ENCODE measurements at places on chromosomes 5 and 9. TPM values are rescaled to one million over a fixed set of nuclear protein-coding genes. Genes with fewer than 3 reads are reported as not detected.

DNA sequence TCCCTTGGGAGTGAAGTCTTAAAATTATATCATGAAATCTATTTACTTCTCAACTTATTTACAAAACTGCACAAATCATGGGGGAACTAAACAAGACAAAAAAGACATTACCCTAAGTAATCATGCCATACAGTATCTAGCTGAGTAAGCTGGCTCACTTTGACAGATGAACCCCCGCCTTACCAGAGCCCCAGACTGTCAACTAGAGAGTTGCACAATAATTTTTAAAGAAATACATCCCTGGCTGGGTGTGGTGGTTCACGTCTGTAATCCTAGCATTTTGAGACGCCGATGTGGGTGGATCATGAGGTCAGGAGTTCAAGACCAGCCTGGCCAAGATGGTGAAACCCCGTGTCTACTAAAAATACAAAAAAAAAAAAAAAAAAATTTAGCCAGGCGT, 62.3 kb downstream of the LPAR1 start:
- DNase-seq, result no peak
- H3K4me1 ChIP-seq, result no peaks in the 10 kb centered on the region

RASGRF2 gene
- total RNA-seq, result 6.7 TPM

DNA sequence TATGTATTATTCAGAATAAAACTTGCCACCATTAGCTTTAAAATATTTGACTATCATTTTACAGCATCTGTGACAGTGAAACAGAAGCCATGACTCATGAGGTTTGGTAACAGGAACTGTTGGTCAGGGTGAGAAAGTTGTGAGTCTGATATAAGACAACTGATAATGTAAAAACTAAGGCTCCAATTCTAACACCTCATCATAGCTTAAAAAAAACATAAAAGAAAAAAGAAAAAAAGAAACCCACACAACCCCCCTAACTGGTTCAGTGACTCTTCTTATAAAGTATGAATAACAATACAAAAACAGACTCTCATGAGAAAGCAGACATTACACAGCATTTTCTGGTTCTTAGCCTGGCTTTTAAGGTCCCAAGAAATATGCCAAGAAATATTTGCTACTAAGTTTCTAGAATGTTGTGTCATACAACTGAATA, 85.8 kb downstream of the MRPS27 start:
- H3K27ac ChIP-seq, result no peak overlapping the region
- H3K4me3 ChIP-seq, result no peak overlapping the region
- H3K36me3 ChIP-seq, result no peaks in the 10 kb centered on the region
- DNase-seq, result no peak
- H3K27me3 ChIP-seq, result no peaks in the 10 kb centered on the region
- no peaks in the 10 kb centered on the region for H3K4me1 ChIP-seq

DNA sequence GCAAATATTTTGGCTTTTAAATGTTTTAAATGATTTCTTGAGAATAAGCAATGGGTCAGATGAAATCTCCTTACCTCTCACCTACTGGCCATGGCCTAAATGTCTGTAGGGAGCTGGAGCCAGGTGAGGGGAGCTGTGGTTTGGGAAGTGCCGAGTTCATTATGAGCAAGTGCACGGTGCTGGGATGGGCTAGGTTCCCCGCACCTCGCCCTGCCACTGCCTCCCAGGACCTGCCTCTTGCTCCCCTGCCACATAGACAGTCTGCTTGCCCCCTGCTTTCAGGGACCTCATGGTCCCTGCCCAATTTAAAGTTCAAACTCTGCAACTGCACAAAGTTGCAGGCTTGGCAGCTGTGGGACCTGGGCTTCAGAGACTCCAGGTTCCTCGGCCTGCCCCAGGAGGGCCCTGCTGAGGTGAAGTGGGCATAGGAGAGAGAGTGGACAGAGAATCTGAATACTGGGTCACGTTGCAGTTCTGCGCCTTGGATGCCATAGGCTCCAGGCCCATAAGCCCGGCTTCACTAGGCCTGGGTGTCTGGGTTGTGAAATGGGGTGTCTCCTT, 5.4 kb downstream of the OR13J1 start:
- no peaks in the 10 kb centered on the region for H3K4me1 ChIP-seq
- no peak overlapping the region for H3K27ac ChIP-seq

DNA sequence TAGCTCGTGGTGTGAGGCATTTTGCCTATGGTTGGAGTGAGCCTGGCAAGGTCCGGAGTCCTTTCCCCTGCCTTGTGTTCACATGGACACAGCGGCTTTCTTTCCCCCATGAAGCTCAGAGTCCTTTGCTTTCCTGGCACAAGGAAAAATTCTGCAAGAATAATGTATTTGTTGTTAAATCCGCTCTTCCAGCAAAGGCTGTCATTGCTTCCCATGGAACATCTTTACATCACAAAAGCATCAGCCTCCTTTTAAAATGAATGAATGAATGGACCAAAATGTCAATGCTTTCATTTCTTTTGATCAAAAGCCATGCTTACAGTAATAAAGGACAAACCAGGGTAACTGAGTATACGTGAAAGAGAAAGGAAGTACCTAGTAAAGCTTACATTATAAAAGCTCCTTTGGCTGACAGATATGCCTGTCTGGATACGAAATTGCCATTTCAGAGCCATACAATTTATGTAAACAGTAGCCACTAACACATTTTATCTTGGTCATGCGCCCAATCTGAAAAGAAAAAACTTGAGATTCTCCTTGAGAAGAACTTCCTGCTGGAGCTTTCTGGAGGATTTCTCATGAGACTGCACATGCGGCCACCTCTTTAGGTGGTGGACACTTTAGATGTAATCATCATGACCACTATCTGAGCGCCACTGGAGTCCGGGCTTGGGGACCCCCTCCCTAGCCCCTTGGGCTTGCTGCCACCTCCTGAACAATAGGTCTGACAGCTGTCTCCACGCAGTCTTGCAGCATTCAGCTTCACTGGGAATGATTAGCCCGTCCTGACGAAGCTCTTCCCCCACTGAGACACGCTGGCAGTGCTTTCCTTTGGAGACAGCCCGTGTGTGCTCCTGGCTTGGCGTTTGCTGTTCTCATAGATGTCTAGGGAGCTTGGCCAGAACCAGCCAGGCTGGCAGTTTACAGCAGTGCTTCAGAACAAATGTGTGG, 355.9 kb downstream of the ADAMTS6 start:
- no peaks in the 10 kb centered on the region for H3K36me3 ChIP-seq
- no peaks in the 10 kb centered on the region for H3K27me3 ChIP-seq

- no peaks in the 10 kb centered on the region for H3K27me3 ChIP-seq
- no peak overlapping the region for H3K27ac ChIP-seq
- H3K4me3 ChIP-seq, result no peak overlapping the region
- no peaks in the 10 kb centered on the region for H3K4me1 ChIP-seq
- no peaks in the 10 kb centered on the region for H3K36me3 ChIP-seq
These were observed 126.9 kb downstream of the DOCK2 start for GRCh38 chr5:169764018-169764378.

DNA sequence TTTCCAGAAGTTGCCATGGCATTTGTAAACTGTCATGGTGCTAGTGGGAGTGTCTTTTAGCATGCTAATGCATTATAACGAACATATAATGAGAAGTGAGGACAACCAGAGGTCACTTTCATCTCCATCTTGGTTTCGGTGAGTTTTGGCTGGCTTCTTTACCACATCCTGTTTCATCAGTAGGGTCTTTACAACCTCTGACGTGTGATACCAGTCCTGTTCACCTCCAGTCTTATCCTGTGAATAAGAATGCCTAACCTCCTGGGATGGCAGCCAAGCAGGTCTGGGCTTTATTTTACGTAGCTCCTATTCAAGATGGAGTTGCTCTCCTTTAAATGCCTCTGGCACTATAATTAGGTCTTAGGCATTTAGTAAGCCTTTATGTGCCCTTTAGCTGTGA, 20.4 kb upstream of the RFK start:
- no peaks in the 10 kb centered on the region for H3K36me3 ChIP-seq
- H3K4me1 ChIP-seq, result no peaks in the 10 kb centered on the region
- no peak overlapping the region for H3K4me3 ChIP-seq
- H3K27me3 ChIP-seq, result no peaks in the 10 kb centered on the region
- H3K27ac ChIP-seq, result no peak overlapping the region

GRCh38 chr9:4814913-4815312, 22.2 kb downstream of the RCL1 start:
- H3K27me3 ChIP-seq, result no peaks in the 10 kb centered on the region
- DNase-seq, result no peak
- no peak overlapping the region for H3K27ac ChIP-seq
- no peaks in the 10 kb centered on the region for H3K36me3 ChIP-seq
- H3K4me1 ChIP-seq, result no peaks in the 10 kb centered on the region

DNA sequence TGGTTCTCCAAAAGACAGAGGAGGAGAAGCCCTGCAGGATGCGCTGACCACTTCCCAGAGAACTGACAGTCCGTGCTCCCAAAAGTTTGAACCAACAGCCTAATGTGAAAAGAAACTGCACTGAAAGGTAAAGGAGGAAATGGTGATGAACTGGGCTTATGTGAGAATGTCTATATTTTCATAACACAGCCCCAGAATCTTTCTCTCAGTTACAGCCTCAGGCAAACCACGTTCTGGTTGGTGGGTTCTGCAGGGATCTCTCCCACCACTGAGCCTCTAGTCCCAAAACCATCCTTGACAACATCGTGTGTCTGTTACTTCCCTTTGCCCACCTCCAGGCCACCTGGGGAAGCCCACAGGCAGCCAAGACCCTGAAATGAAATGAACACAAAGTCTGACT, 23.9 kb downstream of the SPARC start:
- H3K4me1 ChIP-seq, result peaks cover 20% of the 10 kb centered on the region
- H3K4me3 ChIP-seq, result no peak overlapping the region
- H3K27ac ChIP-seq, result no peak overlapping the region
- H3K36me3 ChIP-seq, result no peaks in the 10 kb centered on the region
- DNase-seq, result no peak

GRCh38 chr5:33649549-33650482, 209.1 kb downstream of the TARS1 start:
- no peak for DNase-seq
- H3K4me1 ChIP-seq, result no peaks in the 10 kb centered on the region
- no peaks in the 10 kb centered on the region for H3K36me3 ChIP-seq
- H3K27ac ChIP-seq, result no peak overlapping the region
- no peaks in the 10 kb centered on the region for H3K27me3 ChIP-seq

DNA sequence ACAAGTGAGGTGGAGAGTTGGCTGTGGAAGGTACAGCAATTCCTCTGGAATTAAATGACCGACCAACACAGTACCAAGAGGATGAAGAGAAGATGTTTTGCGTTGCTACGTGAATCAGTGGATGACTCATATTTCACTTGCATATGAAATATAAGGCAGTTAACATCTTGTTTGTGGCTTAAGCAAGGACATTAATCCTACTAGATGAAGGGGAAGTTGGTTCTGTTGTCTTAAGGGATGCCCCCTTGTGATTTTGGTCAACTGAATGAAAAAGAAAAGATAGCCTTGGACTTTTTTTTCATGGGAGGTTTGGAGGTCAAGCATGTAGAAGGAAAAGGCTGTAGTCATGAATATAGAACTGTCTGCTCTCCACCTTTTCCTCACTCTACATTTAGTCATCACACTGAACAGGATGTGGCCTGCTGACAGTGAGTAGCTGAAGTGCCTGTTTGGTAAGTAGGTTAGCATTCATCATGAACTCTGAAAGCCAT, 33.9 kb downstream of the VLDLR start:
- H3K27ac ChIP-seq, result no peak overlapping the region
- DNase-seq, result no peak
- no peaks in the 10 kb centered on the region for H3K27me3 ChIP-seq

DNA sequence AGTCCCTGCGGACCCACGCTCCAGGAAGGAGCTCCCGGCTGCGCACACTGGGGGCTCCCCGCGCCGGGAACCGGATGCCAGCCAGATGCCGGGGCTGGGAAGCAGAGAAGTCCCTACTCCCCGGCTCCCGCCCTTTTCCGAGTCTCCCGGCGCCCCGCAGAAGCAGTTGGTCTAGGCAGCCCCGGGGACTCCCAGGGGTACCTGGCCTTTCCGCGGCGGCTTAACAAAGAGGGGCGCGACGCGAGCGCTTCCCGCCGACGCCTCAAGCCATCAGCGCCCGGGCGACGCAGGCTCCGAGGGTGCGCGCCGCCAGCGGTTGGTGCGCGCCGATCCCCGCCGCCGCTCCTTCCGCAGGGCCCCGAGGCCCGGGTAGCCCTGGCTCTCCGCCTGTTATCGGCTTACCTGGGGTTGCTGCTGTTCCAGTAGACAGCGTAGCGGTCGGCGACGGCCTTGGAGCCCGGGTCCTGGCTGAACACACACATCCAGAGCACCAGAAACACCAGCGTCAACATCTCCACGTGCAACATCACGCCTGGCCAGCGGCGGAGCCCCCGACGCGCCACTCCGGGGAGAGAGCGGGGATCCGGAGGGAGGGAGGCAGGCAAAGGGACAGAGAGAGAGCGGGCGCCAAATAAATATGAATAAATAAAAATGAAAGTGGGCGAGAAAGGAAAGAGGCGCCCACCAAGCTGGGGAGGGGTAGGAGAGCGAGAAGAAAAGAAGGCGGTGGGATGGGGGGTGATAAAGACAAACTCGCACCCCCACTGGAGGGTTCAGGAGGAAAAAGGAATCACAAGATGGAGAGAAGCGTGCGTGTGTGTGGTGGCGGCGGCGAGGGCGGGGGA, 428 bp downstream of the EFNA5 start:
- peak overlapping the region; percentile 58 for H3K4me3 ChIP-seq
- DNase-seq, result no peak
- H3K4me1 ChIP-seq, result peaks cover 14% of the 10 kb centered on the region
- no peaks in the 10 kb centered on the region for H3K36me3 ChIP-seq
- no peak overlapping the region for H3K27ac ChIP-seq
